ENCODE measurements at places on chromosomes 5 and 9.

DNA sequence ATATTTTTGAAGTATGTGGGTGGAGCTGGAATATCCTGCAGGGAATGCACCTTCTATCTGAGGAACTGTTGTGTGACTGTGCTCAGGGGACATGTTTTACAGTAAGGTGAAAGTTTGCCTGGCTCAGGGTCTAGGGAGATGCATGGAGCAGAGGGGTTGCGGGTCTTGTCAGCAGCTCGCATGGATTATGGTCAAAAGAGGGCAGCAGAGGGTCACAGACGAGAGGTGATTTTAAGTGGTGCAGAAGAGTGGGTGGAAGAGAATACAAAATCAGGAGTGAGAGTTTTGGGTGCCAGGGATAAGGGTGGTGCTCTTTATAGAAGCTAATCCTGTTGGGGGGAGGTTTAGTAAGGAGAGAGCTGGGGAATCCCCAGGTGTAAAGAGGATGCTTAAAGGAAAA is 53.5 kb upstream of the GRIN3A start:
- no peak for DNase-seq

DNA sequence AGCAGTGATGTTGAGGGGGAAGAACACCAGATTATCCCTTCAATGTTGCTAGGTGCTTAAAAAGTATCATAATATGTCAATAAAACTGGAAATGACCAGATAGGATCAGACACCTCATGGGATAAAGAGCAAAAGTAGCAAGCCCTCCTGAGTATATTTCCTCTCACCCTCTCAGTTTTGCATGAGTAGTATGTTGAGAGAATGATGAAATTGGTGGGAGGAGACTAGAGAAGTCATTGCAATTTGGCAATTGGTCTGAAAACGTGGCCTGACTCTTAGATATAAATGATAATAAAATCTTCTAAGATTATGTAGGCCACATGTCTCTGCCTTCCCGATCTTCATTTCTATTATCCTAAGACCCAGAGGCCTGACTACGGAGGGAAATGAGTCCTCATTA is 151.2 kb upstream of the ARRDC3 start:
- DNase-seq = no peak

GRCh38 chr9:135410831-135411473 is 68.6 kb upstream of the PPP1R26 start:
- DNase-seq = no peak

GRCh38 chr5:154934881-154935280 is 3.1 kb downstream of the GEMIN5 start:
- no peak for DNase-seq

- no peak for DNase-seq
Observed at GRCh38 chr9:71830153-71830552, 61.8 kb upstream of the CEMIP2 start.

GRCh38 chr5:101425339-101425859 is 522.3 kb upstream of the ST8SIA4 start:
- DNase-seq = no peak

DNA sequence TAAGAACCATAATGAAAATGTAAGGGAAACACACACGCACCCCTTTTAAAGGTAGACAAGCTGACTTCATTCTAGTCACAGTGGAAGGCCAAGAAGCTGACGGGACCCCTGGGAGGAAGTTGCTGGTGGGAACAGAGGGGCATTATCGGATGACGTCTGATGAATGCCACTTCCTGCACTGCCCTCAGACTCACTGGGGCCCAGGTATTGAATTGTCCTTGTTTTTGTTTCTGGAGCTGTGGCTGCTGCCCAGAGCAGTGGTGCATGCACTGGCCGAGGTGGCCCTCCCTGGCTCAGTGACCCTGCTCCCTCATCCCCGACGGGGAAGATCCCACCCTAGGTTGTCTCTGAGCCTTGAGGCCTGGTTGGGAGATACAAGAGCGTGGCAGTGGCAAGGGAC is 15.3 kb upstream of the RPL26L1 start:
- no peak for DNase-seq

DNA sequence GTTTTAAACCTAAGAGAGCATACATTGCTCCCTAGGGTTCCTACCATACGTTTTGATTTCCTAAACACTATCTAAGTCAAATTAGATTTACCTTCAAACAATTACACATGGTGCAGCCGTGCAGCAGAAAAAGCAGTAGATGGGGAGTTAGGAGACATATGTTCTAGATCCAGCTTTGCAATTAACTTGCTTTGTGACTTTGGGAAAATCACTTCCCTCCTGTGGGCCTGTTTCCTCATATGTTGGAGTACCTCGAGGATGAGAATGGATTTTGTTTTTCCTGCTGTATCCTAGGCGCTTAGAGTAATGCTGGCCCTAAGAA is 711 bp downstream of the MRPL50 start:
- DNase-seq = no peak

- no peak for DNase-seq
Observed at GRCh38 chr5:108382784-108383330, 959 bp upstream of the FBXL17 start.

DNA sequence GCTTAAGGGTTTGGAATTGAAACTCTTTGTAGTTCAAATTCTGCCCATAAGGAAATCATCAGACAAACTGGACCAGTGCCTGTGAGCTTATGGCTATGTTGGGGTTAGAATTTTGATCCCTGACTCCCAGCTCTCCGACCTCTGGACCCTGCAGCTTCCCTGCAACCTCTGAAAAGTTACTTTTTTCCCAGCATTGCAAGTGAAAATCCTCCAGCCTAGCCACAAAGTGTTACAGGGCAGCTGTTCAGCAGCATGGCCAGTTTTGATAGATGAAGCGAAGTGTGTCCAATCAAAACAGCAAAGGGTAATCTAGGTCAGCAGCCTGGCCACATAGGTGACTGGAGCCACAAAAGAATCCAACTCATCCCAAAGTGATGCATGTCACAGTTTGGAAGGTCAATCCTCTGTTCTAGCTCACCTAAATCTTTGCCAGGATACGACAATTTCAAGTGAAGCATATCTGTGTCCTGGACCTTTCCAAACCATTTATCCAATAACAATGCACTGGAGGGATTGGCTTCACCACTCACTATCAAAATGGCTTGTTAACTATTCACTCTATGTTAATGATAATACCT is 4.7 kb upstream of the CPEB4 start:
- DNase-seq = no peak

DNA sequence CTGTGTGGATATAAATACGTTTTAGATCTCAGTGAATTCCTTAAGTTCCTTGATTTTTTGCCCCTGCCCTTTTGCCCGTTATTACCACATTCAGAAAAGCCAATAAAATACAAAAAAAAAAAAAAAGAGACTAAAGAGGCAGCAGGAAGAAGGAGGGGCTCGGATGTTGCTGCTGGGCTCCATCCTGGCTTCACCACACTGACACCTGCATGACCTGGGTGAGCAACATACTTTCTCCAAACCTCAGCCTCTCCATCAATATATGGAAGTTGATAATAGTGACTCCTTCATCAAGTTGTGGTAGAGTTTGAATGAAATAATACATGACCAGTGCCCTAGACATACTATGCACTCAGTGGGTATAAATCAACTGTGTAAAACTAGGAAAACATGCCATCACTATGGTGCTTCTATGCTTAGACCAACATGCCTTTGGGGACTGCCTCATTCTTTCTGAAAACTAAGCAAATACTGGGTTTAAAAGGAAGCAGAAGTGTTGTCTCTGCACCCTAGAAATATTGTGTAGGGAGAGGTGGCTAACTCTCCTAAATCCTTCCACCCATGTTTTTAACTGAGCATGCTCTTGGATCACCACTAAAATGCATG is 243.0 kb downstream of the PIK3R1 start:
- DNase-seq = no peak

- DNase-seq = no peak
Observed at GRCh38 chr5:171644536-171644935, 141.1 kb upstream of the SMIM23 start.

DNA sequence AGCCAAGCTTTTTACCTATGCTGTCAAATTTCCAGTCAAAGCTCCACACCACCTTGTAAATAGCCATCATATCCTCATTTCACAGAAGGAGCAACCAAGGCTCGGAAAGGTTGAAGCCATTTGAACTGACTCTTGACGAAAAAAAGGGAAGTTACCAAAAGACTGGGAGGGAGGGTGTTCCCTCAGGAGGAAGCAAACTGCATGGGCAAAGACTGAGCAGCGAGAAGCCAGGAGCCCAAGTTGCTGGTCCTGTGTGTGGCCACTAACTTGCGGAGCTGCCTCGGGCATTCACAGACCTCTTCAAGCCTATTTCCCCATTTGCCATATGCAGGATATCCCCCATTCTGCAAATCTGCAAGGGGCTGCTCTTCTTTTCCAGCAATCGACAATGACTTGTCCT is 37.4 kb downstream of the TTLL11 start:
- no peak for DNase-seq
